ENCODE measurements at places on chromosomes 13 and 19.

- no peak for DNase-seq
Observed at GRCh38 chr19:35417278-35417677, 30.8 kb upstream of the FFAR2 start.

GRCh38 chr13:30685320-30685859 lies 50.0 kb upstream of the ALOX5AP start:
- no peak for DNase-seq

DNA sequence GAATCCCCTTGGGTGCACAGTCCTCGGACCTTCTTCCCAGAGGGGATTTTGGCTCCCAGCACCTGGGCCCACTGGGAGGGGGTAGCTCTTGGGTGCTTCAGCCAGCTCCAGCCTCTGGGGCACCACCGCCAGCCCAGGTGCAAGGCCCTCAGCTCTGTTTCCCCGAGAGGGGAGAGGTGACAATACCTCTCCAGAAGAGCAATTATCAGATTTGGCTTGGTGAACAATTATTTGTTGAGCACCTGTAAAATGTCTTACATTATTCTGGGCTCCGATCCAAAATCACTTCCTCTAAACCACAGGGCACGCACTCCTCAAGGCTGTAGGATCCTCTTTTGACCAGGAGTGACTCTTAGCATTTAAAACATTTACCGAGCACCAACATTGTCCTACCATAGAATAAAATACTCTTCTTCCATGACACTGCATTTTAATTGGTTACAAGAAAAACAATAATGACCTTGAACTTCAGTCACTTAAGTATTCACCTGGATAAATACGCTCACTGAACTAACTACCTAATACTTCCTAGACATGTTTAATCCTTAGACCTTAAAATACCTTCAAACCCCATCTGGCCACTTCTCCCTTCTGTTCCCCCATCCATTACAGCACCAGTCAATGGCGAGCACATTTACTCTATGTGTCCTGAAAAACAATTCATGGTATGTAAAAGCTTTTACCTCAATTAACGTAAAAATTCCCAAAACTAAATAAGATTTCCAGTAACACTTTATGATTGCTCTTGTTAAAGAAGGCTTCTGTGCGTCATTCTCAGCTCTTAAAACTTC lies 54.8 kb downstream of the ABCC4 start:
- peak; percentile 65 for DNase-seq

DNA sequence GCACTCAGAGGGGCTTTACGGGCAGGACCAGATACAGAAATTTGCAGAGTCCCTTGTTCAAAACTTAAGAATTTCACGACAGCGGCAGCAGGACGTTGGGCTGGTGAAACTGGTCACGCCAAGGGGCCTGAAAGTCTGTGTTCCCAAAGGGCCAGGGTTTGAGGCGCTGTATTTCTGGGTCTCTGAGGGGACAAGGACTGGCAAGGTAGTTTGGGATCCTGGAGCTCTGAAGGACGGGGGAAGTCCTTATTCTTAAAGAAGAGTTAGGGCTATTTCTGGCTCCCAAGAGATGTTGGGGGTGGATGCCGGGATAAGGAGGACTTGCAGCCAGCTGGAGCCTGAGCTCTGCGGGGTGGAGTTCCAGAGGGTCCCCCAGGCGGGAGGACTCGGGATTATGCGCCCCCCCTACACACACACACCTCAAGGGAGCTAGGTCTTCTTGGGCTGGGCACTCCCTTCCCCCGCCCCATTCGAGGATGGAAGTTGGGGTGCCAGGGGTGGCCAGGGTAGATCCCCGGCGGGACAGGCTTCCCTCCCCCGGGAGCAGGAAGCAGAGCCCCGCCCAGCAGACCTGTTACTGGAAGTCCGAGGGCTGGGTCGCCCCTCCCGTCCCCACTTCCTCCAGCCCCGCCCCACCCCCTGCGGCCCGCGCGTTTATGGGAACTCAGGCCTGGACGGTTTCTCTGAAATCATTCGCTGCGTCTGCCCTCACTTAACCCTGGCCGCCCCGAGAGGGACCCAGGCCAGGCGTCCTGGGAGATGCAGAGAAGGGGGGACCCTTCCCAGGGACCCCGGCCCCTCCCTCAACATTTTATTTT lies 5.6 kb downstream of the BCL3 start:
- peak; percentile 77 for DNase-seq

- no peak for DNase-seq
Observed at GRCh38 chr19:2180881-2181632, 17.3 kb downstream of the DOT1L start.

DNA sequence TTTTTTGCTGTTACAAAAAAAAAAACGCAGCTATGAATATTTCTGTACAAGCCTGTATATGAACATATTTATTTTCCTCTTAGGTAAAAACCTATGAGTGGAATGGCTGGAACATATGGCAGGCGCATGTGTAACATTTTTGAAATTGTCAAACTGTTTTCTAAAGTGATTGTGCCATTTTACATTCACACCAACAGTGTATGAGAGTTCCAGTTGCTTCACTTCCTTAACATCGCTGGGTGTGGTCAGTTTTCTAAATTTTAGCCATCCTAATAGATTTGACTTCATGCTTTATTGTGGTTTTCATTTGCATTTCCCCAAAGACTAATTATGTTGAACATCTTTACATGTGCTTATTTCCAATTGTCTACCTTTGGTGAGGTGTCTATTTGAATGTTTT lies 306.8 kb downstream of the KCNRG start:
- no peak for DNase-seq

GRCh38 chr19:53394522-53394973 lies 401 bp upstream of the ZNF765 start:
- DNase-seq: no peak

DNA sequence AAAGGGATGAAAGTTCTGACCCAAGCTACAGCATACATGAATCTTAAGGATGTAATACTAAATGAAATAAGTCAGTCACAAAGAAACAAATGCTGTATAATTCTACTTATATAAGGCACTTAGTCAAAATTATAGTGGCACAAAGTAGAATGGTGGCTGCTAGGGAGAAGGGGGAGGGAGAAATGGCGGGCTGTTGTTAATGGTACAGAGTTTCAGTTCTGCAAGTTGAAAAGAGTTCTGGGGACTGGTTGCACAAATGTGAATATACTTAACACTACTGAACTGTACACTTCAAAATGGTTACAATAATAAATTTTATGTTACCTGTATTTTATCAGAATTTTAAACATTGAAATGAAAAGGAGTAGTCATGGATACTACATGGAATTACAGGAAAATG lies 48.9 kb upstream of the CLDN10 start:
- DNase-seq: no peak

DNA sequence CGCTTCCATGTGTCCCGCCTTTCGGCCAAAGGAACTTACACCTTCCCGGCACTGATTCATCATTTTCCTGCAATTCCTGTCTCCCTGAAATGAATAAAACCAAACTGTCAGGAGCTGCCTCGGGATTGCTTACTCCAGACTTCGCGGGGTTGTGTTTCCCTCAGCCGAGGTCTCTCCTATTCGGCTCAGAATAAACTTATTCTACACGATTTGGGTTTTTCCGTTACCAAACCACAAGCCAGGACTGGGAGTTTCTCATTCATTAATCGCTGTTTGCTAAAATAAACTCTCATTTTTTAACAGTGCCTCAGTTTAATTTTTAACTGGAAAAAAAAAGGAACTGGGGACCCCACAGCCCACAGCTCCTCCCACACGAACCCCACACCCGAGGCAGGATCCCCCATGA lies 667 bp downstream of the ZNF878 start:
- peak; percentile 23 for DNase-seq

DNA sequence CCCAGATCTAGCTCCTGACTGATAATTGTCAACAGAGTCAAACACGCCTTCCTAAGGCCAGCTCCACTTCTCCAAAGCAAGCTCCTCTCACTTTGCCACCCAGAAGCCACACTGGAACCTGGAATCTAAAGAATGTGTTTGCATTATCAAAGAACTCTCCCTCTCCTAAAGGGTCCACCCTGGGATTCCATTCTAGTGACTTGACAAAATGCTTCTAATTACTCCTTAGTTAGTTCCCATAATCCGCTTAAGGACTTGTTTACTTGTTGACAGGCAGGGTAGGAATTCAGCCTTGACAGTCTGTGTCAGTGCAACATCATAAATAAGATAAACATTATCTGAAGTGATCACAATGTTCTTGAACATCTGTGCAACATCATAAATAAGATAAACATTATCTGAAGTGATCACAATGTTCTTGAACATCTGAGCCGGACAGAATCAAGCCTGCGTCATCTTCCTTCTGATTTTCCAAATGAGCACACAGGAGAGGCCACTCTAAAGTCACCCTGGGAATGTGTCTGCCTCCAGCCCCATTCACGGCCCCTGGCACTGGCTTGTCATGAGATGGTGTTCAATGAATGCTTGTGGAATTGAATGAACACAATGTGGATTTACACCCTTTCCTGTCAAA lies 512.1 kb downstream of the IRS2 start:
- peak; percentile 91 for DNase-seq

- DNase-seq: peak; percentile 74
Observed at GRCh38 chr13:90640976-90641375, 706.5 kb upstream of the MIR17HG start.

DNA sequence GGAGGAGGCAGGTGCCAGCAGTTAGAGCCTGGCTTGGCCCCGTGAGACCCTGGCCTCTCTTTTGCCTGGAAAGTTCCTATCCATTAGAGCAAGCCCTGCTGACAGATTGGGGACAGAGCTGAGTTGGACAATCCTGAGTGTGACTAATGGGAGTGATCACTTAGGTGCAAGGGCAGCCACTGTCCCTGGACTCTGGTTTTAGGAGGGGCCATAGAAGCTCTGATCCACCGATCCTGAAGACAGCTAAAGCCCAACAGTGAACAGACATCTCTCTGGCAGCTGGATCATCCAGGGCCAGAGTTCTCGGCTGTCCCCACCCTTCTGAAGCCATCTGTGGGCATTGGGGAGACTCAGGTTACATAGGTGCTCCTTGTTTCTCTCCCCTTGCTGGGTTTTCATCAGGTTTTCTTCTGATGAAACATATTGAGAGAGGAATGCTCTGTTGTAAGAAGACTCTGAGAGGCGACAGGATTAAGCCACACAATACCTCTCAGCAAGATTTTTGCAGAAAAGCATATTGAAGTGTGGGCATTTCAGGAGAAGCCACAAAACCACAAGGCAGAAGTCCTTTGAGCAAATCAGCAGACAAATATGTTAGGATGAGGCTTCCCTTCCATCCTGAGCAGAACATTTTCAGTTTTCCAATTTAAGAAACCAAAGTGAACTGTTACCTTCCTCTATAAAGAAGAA lies 288.0 kb upstream of the MAB21L1 start:
- peak; percentile 15 for DNase-seq

DNA sequence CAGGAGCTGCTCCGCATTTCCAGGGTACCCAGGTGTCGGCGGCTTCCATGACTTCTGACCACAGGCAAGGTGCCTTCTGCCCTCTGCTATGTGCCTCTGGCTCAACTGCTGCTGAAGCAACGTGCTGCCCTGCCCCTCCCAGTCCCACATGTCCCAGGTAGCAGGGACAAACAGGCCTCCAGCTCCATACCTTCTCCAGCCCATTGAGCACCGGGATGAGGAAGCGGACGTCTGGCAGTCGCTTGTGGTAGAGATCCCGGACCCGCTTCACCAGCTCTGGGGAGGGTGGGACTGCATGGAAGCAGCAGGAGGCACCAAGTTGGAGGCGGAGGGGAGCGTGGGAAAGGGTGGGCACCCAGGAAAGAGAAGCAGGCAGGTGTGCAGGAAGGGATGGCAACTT lies 8.1 kb upstream of the RSPH6A start:
- DNase-seq: no peak

DNA sequence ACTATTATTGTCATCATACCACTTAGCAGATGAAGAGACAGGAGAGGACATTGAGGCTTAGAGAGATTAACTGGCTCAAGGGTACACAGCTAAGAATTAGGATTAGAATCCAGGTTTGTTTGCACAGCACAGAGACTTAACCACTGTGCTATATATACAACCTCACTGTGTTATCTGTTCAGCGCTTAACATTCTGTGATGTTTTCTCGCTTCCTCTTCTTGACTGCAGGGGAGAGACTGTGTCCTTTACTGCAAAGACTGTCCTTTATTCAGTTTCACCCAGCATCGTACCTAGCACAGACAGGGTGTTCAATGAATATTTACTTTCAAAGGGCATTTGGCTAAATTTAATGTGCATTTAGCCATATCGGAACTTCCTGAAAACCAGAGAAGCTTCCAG lies 54.9 kb upstream of the PCDH8 start:
- DNase-seq: no peak

- no peak for DNase-seq
Observed at GRCh38 chr19:55112246-55112776, 5.1 kb downstream of the PPP1R12C start.

- peak; percentile 16 for DNase-seq
Observed at GRCh38 chr13:36986462-36987240, 12.5 kb downstream of the ALG5 start.

- DNase-seq: no peak
Observed at GRCh38 chr13:28510542-28510941, 15.6 kb upstream of the FLT1 start.

DNA sequence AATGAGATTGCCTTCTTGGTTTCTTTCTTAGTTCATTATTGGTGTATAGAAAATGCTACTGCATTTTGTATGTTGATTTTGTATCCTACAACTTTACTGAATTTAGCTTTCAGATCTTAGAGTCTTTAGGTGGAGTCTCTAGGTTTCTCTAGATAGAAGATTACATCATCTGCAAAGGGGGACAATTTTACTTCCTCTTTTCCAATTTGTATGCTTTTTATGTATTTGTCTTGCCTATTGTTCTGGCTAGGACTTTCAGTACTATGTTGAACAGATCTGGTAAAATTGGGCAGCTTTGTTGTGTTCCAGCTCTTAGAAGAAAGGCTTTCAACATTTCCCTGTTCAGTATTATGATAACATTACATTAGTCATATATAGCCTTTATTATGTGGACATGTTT lies 101.0 kb upstream of the SPRY2 start:
- DNase-seq: no peak

DNA sequence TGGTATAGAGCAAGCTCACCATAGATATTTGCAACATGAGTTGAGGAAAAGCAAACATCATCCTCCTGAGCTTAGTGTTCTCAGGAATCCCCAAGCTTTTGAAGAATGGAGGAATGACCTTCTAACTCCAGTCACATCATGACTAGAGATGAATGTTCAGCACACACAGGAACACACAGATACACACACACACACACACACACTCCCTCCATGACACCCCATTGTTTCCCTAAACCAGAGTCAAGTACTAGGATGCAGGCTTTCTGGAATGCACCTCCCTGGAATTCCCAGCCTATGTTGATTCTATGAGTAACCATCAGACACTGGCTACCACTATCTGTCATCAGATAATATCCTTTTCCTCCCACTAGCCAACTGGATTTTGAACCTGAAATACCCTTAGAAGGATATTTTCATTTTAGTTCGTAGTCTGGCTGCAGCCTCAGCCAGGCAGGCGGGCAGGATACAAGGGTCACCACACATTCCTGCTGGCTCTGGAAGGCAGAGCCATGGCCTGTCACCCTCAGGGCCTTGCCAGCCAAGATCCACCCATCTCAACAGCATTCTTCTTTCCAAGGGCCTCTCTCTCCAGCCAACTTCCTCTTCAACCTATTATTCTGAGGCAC lies 162.4 kb downstream of the FOXO1 start:
- peak; percentile 95 for DNase-seq

DNA sequence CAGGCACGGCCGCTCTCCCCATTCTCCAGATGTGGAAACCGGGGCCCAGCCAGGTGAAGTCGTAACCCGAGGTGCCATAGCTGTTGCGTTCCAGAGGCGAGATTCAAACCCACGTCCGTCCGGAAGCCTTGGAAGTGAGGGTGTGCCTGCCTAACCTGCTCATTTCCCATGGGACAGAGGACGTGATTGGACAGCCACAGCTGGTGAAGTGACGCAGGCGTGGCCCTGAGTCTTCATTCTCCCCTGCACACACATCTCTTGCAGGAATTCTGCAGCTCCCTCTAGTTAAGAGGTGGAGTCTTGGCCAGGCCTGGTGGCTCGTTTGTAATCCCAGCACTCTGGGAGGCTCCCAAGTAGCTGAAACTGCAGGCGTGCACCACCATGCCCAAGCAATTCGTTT lies 16.8 kb downstream of the MEIS3 start:
- no peak for DNase-seq

Measured in renal cortical epithelial cell (primary cell).